ENCODE measurements at places on chromosomes 16 and 17. TPM values are rescaled to one million over a fixed set of nuclear protein-coding genes. Genes with fewer than 3 reads are reported as not detected.

- DNase-seq = no peak
- H3K4me1 ChIP-seq = no peaks in the 10 kb centered on the region
- peaks cover 4% of the 10 kb centered on the region for H3K27me3 ChIP-seq
- no peak overlapping the region for H3K27ac ChIP-seq
- no peaks in the 10 kb centered on the region for H3K36me3 ChIP-seq
These were observed 312.0 kb upstream of the CA10 start for GRCh38 chr17:52470553-52470952.

DNA sequence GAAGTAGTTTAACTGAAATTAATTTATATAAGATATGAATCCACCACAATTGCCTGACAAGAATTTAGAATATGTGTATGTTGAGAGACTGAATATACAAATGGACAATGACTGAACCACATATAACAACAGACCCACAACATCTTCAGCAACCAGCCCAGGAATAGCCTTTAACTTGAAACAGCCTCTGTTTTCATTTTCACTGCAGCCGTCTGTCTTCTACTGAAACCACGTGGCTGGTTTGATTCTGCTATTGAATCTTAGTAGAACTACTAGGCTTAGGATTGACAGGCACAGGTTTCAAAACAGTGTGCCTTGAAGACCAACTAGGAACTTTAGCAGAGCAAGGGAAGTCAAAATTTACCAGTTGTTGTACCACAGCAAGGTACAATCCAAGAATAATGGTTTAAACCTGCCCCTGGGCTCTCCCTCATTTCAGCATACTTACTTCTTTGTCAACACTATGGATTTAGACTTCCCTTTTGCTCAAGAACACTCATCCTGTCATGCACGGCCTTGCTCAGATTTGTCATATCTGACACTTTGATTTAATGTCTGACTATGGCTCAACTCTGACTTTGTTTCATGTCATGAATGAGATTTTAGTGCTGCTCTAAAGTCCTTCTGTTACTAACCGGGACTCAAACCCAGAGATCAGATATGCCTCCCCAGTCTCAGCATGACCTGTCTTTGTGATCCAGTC, 355.0 kb downstream of the KIF2B start:
- no peaks in the 10 kb centered on the region for H3K4me1 ChIP-seq
- H3K27me3 ChIP-seq = no peaks in the 10 kb centered on the region

CETP gene
- total RNA-seq = 7.8 TPM

CASKIN2 gene
- 47.8 TPM for total RNA-seq

DNA sequence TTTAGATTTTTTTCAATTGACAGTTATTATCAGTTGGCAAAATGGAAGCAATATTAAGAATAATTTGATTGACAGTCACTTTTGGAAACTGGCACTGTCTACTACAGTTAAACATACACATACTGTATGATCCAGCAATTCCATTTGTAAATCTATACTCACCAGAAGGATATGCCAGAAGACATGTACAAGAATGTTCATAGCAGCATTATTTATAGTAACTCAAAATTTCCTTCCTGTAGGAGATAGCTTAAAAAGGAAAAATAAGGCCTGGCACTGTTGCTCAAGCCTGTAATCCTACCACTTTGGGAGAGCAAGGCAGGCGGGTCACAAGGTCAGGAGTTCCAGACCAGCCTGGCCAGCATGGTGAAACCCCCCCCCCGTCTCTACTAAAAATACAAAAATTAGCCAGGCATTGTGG, 89.3 kb downstream of the VMP1 start:
- no peaks in the 10 kb centered on the region for H3K27me3 ChIP-seq
- no peak overlapping the region for H3K27ac ChIP-seq
- DNase-seq = no peak
- peaks cover 6% of the 10 kb centered on the region for H3K4me1 ChIP-seq

ORC6 gene
- total RNA-seq = 22.4 TPM

DNA sequence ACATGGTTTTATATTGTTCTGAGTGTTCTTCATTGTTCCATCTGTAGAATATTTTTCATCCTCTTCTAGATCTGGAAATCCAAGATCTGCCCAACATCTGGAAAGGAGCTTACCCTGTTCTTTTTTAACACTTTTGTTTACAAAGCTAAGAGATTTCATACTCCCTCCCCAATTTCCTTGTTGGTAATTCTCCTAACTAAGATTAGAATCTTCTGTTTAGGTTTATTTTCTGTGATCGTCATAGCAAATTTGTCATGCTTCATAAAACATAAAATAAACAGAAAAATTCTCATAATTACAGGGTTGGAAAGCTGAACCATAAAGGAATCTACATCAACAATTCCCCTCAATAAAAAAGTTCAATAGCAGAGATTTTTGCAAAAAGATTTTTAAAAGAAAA, 580.3 kb upstream of the CA10 start:
- no peak overlapping the region for H3K27ac ChIP-seq
- no peak for DNase-seq
- no peak overlapping the region for H3K4me3 ChIP-seq
- no peaks in the 10 kb centered on the region for H3K36me3 ChIP-seq
- H3K4me1 ChIP-seq = peaks cover 4% of the 10 kb centered on the region
- peaks cover 2% of the 10 kb centered on the region for H3K27me3 ChIP-seq

- H3K4me3 ChIP-seq = no peak overlapping the region
- no peak for DNase-seq
- H3K27me3 ChIP-seq = no peaks in the 10 kb centered on the region
- no peak overlapping the region for H3K27ac ChIP-seq
- H3K4me1 ChIP-seq = no peaks in the 10 kb centered on the region
- H3K36me3 ChIP-seq = no peaks in the 10 kb centered on the region
These were observed 79.3 kb upstream of the CNTNAP4 start for GRCh38 chr16:76197900-76198299.

GRCh38 chr16:3510416-3510815, 9.6 kb downstream of the CLUAP1 start:
- H3K4me1 ChIP-seq = no peaks in the 10 kb centered on the region
- peaks cover 20% of the 10 kb centered on the region for H3K36me3 ChIP-seq
- H3K4me3 ChIP-seq = no peak overlapping the region
- H3K27me3 ChIP-seq = no peaks in the 10 kb centered on the region
- no peak for DNase-seq

DNA sequence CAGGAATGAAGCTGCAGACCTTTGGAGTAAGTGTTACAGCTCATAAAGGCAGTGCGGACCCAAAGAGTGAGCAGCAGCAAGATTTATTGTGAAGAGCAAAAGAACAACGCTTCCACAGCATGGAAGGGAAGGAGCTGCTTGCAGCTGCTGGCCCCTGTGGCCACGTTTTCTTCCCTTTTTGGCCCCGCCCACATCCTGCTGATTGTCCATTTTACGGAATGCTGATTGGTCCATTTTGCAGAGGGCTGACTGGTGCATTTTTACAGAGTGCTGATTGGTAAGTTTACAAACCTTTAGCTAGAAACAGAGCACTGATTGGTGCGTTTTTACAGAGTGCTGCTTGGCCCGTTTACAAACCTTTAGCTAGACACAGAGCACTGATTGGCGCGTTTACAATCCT, 841.5 kb downstream of the CDH11 start:
- H3K4me1 ChIP-seq = no peaks in the 10 kb centered on the region
- no peaks in the 10 kb centered on the region for H3K36me3 ChIP-seq
- no peak for DNase-seq
- no peak overlapping the region for H3K27ac ChIP-seq
- H3K27me3 ChIP-seq = no peaks in the 10 kb centered on the region

DNA sequence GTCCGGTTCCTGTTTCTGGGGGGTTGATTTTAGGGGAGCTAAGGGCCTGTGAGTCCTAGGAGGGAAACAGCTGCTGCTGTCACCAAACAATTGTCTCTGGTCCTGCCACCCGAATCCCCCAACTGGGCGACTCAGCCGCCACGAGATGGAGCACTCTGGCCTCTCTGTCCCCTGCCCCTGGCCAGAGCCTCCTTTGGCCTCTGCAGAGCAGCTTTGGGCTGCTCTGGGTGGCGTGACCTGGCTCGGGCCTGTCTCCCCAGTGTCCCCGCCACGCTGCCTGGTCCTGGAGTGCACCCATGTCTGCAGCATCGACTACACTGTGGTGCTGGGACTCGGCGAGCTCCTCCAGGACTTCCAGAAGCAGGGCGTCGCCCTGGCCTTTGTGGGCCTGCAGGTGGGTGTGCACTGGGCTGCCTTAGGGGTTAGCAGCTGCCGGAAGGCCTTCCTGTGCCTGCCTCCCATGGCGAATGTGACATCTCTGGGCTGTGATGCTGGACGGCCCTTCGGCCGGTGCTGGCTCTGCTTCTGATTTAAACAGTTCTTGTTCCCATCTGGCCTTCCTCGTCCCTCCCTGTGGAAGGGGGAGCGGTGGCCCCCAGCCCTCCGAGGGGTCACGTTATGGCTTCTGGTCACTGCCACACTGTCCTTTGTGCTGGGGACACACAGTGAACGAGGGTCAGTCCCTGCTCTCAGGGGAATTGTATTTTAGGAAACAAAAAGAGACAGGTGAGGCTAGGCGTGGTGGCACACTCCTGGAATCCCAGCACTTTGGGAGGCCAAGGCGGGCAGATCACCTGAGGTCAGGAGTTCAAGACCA, 11.6 kb upstream of the RNF213 start:
- H3K36me3 ChIP-seq = peaks cover 12% of the 10 kb centered on the region
- no peak overlapping the region for H3K27ac ChIP-seq
- peaks cover 11% of the 10 kb centered on the region for H3K27me3 ChIP-seq
- peaks cover 8% of the 10 kb centered on the region for H3K4me1 ChIP-seq
- no peak overlapping the region for H3K4me3 ChIP-seq

DNA sequence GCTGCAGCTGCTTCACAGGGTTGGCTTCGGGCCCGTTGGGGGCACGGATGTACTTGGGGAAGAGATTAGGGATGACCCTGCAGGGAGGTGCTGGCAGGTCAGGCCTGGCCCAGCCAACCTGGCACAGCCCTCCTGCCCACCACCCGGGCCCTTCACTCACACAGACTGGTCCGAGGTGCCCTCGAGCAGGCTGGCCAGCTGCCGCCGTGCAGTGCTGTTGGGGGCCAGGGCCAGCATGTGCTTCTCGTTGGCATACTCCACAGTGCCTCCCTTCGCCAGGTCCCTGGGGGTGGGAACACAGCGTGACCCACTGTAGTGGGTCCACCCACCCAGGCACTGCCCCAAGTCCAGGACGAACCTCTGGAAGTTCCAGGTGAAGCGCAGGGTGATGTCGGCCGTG, 9.9 kb downstream of the CTU2 start:
- H3K4me3 ChIP-seq = no peak overlapping the region
- H3K27me3 ChIP-seq = peaks cover 13% of the 10 kb centered on the region
- H3K4me1 ChIP-seq = no peaks in the 10 kb centered on the region

DNA sequence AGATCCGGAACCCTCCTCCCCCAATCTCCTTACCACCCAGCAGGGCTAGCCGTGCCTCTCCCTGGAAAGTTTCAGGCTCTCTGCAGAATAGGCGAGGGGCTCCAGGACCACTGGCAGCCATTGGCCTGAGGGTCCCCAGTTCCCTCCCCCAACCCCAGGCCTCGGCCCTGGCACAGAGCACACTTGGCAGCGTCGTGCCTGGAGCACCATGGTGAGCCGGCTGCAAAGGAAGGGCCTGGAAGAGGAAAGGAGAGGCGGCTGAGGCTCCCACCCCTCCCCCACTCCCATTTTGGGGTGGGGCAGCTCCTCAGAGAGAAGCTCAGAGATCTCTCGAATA, 369 bp upstream of the BTBD17 start:
- H3K4me3 ChIP-seq = no peak overlapping the region
- H3K36me3 ChIP-seq = peaks cover 5% of the 10 kb centered on the region
- no peak overlapping the region for H3K27ac ChIP-seq
- no peak for DNase-seq

DNA sequence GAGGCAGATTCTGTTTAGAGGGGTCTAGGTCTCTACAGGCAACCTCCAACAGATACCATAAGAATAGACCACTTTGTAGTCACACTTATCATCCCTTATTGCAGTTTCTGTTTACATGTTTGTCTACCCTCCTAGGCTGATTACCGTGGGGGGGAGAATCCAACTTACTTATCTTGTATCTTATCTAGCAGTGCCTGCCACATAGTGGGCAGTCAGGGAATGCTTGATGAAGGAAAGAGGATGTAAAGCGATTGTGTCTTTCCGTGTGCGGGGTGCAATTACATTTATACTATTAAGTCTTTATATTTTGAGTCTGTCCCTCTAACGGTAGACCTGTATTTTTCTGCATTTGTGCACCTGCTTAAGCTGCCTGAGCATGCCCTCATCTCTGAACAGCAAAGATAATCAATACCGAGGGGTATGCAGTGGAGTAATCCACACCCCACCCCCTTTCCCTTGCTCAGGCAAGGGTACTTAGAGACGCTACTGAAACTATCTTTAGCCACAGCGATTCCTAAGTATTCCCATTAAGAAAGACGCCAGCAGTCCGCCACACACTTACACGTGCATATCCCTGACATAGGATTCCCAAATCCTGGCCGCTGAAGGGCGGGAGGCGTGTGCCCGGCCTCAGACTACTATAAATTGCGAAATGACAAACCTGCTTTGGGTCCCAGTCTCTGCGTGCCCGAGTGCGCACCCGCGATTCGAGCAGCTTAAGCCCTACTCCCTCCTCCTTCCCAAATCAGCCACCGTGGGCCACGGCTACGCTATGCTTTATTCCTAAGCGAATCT, 635 bp upstream of the AATF start:
- peaks cover 24% of the 10 kb centered on the region for H3K4me1 ChIP-seq
- H3K27ac ChIP-seq = peak overlapping the region; percentile 71
- H3K4me3 ChIP-seq = peak overlapping the region; percentile 88
- peaks cover 20% of the 10 kb centered on the region for H3K27me3 ChIP-seq

CCR7 gene
- total RNA-seq = 0.51 TPM

GAS7 gene
- total RNA-seq = 7.0 TPM

- peaks cover 30% of the 10 kb centered on the region for H3K4me1 ChIP-seq
- no peaks in the 10 kb centered on the region for H3K27me3 ChIP-seq
- H3K36me3 ChIP-seq = peaks cover 4% of the 10 kb centered on the region
- DNase-seq = no peak
- H3K4me3 ChIP-seq = peak overlapping the region; percentile 94
- peak overlapping the region; percentile 81 for H3K27ac ChIP-seq
These were observed 612 bp downstream of the PSMD12 start for GRCh38 chr17:67365738-67366192.

DNA sequence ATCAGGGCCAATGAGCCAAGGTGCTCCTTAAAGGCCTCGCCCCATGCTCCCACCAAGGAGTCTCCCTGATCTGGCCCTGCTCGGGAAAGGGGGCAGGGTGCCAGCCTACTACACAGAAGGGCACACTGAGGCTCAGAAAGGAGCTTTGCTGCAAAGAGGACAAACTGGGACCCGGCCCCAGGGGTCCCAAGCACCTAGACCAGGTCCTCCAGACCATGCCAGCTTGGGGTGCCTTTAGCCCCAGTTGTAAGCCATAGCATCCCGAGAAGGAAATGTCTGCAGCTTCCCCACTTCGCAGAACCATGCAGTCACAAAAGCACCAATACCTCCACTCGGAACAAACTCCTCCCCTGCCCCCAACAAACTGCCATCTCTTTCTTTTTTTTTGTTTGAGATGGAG, 74.8 kb upstream of the CDC42EP4 start:
- no peak overlapping the region for H3K4me3 ChIP-seq
- no peaks in the 10 kb centered on the region for H3K4me1 ChIP-seq
- H3K27me3 ChIP-seq = peaks cover 2% of the 10 kb centered on the region
- no peak overlapping the region for H3K27ac ChIP-seq
